Stimulated activated CD8-positive, alpha-beta memory T cell treated with anti-CD3 and anti-CD28 coated beads, Interleukin-4, amount 100 ng/mL, for 48 hours (primary cell): ENCODE measurements at places on chromosomes 12 and 14.

- DNase-seq, result no peak
Measured at GRCh38 chr14:104569435-104569834, 10.1 kb upstream of the C14orf180 start.

DNA sequence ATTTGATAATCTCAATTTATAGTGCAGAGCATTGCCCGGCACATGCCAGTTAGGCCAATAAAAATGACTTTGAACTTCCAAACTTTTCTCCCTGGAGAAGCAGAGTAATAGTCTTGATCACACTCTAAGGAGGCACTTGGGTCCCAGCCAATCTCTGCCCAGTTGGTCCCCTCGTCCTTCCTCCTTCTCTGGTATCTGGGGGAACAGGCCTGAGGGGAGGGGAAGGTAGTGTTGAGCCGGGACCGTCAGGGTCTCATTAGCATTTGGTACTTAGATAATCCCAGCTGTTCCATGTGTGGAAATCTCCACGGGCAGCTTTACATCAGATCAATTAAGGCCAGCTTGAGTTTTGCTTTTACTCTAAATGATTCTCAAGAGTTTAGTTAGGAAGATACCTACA is 70.1 kb downstream of the ZNF641 start:
- no peak for DNase-seq

DNA sequence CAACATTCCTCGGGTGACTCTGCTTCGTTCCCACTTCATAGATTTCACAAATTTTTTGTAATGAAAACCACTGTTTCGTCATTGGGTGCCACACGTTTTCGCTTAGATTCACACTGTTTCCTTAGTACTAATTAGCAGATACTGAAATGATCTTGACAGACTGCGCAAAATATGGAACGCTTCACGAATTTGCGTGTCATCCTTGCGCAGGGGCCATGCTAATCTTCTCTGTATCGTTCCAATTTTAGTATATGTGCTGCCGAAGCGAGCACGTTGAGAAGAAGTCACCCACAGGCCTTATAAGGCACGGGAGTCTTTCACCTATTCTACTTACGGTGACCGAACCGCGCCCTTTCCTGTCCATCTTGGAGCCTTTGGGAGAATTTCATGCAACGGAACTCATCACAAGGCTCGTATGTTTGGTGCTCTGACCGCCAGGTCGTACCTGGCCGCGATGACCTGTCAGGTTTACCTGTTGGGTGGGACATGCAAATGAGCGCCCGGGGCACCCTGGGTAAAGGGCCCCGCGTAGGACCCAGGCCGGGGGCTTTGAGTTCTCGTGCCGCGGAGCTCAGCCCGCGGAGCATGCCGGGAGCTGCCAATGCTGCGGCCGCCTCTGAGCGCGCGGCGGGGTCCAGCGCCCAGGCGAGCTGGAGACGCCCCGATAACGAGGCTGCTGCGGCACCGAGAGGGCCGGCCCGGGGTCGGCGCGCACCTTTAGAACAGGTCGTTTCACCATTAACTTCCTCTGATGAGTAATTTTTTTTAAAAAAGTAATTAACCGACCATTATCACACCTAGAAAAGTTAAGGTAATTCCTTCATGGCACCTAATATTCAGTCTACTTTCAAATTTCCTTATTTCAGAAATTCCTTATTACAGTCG is at the start of gene RNU6-8:
RNU6-8 (minus strand) TSS at position 272 of the 885 bp plus-strand sequence.
- DNase-seq, result peak; percentile 88

- peak; percentile 89 for DNase-seq
Measured at GRCh38 chr12:7995266-7995963, 37.1 kb upstream of the FOXJ2 start.

GRCh38 chr14:45253070-45253753 is at the start of gene MIS18BP1:
Gene MIS18BP1 (minus strand): TSS chr14:45253202. CDS start chr14:45247286, 5,916 bp downstream.
- peak; percentile 94 for DNase-seq

DNA sequence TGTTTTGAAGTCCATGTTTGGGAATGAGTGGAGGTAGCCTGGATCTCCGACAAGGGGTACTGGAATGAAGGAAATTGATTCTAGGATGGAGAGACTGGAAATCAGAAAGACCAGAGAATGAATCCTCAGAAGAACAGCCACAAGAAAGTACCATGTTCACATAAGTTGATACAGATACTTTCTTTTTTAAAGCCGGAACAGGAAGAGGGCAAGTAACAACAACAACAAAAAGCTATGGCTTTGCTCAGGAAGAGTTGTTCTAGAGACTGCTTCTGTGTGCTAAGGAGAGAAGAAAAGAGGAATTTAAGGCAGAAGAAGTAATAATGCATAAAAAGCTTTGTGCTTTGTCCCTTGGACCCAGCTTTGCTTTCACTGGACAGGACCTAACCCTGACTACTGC is 6.2 kb downstream of the TC2N start:
- no peak for DNase-seq

DNA sequence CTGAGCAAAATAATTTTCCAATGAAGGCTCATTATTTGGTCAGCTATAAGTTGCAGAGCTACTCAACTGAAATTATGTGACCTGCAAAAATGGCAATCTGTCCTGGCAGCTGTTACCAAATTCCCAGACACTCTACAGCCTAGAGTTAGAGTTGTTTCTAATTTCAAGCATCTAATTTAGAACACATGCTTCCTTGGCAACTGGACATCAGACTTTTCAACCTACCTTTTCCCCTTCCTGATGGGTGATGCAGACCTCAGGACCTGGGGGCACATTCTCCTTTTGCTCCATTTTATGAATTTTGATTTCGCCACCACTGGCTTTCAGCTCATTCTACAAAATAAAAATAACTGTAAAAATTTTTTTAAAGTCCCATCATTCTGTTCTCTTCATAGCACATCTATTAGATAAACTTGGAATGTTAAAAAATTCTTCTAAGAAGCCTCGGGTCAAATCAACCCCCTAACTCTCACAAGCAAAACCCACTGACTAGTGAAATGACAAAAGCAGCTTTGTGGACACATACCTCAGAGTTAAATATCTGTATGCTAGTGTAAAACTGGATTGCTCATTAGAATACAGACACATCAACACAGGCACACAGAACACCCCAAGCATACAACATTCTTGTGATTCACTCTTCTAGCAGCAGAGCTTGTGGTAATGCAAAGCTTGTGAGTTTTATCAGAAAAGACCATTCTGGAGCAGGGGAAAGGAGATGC is 33.5 kb upstream of the CERS5 start:
- no peak for DNase-seq

DNA sequence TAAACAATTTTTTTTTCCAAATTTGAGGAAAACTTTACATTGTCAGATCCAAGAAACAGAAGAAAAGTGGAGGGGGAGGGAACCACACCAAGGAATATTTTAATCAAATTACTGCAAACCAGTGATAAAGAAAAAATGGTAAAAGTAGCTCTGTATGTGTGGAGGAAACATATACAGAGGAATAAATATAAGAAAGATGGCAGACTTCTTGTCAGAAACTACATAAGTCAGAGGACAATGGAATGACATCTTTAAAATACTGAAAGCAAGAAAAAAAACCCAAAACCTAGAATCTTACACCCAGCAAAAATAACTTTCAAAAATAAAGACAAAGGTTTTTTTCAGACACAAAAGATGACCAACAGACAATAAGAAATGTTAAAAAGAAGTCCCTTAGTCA is 10.2 kb upstream of the LLPH start:
- DNase-seq, result no peak

DNA sequence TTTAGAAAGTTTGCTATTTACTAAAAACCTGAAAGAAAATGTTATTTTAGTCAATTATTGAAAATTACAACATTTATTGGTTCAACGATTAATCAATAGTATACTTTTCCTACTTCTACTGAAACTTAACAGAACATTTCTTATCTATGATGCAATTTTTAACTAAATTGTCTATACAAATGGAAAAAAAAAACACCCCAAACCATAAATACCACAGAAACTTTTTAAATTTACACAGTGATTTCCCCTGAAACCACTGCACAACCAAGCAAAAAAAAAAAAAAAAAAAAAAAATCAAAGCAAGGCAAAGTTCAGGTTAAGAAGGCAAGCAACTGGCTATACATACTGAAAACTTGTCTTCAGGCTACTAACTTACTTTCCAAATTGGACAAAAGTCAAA is 71.9 kb upstream of the POC1B start:
- no peak for DNase-seq

DNA sequence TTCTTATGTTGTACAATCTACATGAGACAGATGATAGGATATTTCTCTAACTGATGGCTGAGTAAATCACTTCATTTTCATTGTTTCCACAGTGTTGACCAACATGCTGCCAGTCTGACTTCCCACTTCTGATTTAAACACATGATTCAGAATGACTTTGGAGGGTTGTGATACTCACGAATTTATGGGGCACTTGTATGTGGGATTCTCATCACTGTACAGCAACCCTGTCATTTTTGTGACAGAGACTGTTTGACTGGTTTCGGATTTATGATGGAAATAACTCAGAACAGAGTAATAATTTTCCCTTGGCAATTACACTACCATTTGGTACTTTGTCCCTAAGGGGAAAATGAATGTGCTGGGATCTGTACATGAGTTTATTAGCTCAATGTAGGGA is 333.8 kb downstream of the TRHDE start:
- no peak for DNase-seq

DNA sequence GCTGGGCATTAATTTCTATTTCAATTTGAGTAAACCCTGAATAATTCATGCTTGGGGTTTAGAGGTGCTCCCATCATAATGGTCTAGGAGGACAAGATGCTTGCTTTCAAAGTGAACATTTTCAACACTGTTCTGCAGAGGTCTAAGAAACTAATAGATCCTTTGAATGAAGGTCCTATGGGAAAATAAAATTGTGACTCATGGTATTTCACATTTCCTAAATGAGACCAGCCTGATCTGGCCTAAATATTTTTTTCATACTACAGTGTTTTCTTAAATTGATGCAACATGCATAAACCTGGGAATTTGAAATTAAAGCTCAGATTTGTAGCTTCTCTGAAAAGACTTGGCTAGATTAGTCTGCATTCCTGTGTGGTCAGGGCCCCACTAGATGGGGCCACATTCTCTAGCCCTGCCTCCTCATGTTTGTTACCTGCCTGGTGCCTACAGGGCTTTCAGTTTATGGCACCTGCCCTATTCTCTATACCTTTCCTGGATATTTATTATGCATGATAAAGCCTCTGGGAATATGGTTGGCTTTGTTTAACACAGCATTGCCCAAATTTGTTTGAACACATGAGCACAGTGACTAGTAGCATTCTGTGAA is 112.7 kb downstream of the METTL25 start:
- DNase-seq, result no peak

GRCh38 chr12:32248441-32249140 is 141.9 kb downstream of the BICD1 start:
- no peak for DNase-seq

- no peak for DNase-seq
Measured at GRCh38 chr12:25500651-25501050, 52.4 kb downstream of the LMNTD1 start.

DNA sequence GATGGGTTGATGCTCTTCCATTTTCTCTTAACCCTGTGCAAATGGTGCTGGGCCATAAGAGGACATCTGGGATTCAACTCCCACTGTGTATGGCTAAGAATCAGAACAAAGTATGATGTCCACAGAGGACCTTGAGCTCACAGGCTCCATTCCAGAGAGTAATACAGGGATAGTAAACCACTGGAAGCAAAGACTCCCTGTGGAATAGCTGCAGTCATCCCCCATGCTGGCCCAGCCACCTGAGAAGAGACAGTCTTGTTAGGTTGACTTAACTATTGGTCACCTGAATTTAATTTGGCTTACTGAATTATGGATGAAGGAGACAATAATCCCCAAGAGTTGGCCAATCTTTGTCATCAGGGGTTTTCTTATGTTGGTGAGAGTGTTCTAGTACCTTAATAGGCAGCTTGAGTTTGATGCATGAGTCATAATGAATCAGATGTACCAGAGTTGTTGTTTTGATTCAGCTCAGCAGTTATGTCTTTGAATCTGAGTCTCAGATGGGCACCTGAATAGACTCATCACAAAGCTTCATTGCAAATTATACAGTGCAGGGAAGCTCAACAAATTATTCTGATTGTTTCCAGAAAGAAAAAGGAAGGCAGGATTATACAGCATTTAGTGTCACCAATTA is 122.7 kb downstream of the SSPN start:
- no peak for DNase-seq

- DNase-seq, result no peak
Measured at GRCh38 chr14:55240526-55241178, 30.6 kb upstream of the FBXO34 start.

GRCh38 chr12:88398031-88398430 is 182.2 kb downstream of the KITLG start:
- no peak for DNase-seq

- no peak for DNase-seq
Measured at GRCh38 chr12:120453977-120454376, 7.7 kb downstream of the GATC start.
